GM06990 (cell line): ENCODE measurements at places on chromosomes 4 and X.
A peak's percentile ranks its signal among the peaks of the same experiment; 100 is the strongest.

- no peak for DNase-seq
Measured at GRCh38 chrX:143615851-143616250, 20.1 kb downstream of the SLITRK4 start.

GRCh38 chr4:140955641-140956040 is 177.6 kb downstream of the RNF150 start:
- no peak for DNase-seq

GRCh38 chrX:906586-906985 is 276.0 kb downstream of the SHOX start:
- DNase-seq = no peak

DNA sequence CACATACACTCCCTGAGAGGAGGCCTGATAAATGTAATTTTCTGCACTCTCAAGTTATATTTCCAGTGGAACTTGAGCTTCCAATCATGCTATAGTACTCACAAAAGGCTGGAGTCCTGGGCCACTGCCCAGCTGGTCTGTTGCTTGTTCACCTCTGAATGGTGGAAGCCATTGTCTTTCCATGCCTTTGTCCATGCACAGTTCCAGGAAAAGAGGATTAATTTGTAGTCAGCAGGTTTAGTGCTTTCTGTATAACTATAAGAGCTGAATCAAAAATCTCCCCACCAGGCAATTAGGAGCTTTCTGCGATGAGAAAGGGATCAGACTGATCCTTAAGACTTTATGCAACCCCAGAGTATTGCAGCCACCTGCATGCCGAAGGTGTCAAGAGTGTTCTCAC is 195.4 kb upstream of the PGRMC2 start:
- DNase-seq = no peak

DNA sequence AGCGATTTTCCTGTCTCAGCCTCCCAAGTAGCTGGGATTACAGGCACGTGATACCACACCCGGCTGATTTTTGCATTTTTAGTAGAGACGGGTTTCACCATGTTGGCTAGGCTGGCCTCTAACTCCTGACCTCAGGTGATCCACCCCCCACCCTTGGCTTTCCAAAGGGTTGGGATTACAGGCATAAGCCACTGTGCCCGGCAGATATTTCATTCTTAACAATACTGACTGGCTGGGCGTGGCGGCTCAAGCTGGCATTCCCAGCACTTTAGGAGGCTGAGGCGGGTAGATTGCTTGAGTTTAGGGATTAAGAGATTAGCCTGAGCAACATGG is 1.3 kb downstream of the PQBP1 start:
- no peak for DNase-seq

DNA sequence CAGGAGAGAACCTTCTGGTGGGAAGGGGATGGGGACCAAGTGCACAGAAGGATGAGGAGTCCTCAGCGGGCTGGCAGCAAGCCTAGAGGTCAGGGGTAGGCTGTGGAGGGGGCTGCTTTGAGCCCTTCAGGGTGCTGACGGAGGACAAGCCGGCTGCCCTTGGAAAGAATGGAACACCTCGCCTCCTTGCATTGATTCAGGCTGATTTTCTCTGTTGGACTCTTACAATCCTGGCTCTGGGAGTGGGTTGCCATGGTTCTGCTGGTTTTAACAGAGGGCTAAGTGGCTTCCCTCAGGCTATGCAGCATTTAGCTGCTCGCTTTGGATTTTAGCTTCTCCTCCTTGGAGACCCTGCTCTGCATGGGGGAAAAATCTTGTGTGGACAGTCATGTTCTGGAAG is 49.4 kb upstream of the CHRNA9 start:
- no peak for DNase-seq

- no peak for DNase-seq
Measured at GRCh38 chr4:183506389-183506735, 1.5 kb downstream of the ING2 start.

DNA sequence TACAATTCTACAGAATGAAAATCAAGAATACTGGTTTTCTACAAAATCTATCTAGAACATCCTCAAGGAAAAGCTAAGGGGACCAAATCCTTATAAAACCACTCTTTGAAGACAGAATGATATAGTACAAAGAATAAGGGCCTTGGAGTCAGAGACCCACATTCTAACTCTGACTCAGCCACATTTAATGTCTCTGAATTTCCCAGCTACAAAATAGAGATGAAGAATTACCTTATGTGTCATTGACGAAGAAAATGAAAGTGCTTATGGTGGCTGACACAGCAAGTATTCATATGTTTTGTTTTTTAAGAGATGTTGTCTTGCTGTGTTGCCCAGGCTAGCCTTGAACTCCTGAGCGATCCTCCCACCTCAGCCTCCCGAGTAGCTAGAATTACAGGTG is 35.9 kb upstream of the CXorf38 start:
- DNase-seq = no peak

- DNase-seq = no peak
Measured at GRCh38 chr4:122588453-122589238, 32.2 kb downstream of the IL21 start.

DNA sequence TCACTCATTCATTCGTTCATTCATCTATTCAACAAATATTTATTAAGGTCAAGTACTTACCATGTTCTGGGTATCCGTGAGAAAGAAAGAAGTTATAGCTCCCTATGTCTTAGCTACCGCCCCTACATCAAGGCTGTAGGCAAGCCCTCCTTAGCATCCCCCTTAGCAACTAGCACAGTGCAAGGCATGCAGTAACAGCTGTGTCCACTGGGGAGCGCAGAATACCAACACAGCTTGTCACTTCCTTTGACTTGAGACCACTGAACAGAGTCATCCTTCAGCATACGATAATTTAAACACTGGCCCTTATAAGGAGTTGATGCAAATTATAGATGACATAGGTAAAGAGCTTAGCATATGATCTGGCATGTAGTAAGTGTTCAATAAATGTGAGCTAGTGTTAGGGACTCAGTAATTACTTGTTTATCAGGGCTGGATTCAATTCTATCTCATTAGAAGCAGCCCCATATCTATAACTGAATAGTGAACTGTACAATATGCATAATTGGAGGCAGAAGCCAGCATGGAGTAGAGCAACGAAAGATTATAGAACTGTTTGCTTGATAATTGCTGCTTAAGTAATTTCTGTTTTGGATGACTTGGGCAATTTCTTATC is 8.7 kb downstream of the KIAA1210 start:
- peak; percentile 10 for DNase-seq

DNA sequence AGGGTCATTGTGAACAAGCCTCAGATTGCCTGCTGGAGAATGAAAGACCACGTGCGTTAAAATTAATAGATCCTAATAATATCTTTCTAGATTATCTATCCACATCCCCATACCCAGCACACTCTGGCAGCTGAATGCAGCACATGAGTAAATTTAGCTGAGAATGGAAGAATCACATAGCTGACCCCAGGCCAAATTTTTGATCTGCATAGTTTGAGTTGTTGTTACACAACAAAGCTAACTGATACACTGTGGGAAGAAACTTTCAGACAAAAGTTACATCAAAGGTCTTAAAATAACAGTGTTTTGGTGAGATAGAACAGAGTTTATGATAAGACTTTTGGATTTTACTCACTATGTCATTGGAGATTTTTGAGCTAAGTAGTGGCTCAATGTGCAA is 72.4 kb upstream of the ANXA10 start:
- no peak for DNase-seq

GRCh38 chrX:70029863-70030262 is 19.9 kb downstream of the AWAT2 start:
- DNase-seq = no peak

GRCh38 chr4:34953145-34953799 is 1291.0 kb downstream of the ARAP2 start:
- DNase-seq = no peak

GRCh38 chr4:54213001-54213400 is 16.1 kb upstream of the PDGFRA start:
- no peak for DNase-seq

DNA sequence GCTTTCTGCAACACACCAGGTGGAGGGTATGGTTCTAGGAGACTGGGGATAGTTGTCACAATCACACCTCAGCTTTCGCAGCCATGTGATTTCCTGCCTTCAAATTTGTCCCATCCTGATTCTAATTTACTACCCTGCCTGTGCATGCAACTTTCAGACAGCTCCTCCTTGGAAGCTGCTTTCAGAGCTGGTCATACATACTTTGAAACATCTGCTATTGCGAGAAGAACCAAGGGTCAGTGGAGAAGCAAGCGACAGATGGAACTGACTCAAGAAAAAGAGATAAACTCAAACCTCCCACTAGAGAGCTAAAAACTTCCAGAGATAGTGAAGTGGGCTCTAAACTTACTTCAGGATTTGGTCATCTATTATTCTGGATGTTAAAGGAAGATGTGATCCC is 381.7 kb upstream of the FGF13 start:
- no peak for DNase-seq

DNA sequence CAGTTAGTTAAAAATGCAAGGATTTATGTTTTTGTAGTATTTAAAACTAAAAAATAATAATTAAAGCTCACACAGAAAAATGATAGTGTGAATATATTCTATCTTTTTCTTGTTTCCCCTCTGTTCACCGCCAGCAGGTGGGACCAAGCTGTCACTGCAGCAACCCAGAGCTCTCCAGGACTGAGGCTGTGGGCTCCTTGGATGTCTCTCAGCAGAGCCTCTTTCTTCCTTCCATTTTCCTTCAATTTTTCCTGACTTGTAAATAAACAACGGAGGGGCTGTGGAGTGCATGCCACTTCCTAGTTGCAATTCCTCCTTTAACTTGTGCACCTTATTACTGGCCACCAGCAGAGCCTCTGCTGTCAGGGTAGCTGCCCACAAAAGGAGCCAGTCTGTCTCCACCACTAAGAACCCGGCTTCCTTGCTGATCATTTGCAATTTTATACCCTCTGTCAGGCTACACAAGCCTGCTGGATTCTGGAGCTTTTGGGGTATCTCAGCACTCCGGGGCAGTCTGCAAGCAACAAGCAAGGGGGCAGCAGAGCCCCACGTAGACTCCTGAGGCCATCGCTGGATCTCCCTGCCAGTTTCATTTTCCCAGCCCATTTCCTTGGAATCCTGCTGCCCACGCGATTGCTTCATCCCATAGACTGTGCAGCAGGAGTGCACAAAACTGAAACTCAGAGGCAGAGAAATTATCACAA is 1467.4 kb downstream of the C4orf33 start:
- no peak for DNase-seq

DNA sequence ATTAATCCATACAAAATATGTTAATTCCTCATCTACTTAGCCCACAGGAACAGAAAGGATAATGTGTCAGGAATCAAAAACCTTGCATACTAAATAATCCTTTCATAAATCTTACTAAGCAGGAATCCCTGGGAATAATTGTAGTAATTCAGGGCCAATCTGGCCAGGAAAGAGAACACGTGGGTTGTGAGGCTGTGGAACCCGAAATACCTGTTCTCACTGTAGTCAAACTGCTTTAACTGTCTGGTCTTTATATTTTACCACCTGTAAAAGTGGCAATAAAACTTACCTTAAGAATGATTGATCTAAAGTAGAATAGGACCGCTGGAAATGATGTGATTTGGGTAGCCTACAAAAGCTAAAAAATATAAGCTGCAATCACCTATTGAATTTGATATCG is 1620.9 kb downstream of the STIM2 start:
- no peak for DNase-seq

DNA sequence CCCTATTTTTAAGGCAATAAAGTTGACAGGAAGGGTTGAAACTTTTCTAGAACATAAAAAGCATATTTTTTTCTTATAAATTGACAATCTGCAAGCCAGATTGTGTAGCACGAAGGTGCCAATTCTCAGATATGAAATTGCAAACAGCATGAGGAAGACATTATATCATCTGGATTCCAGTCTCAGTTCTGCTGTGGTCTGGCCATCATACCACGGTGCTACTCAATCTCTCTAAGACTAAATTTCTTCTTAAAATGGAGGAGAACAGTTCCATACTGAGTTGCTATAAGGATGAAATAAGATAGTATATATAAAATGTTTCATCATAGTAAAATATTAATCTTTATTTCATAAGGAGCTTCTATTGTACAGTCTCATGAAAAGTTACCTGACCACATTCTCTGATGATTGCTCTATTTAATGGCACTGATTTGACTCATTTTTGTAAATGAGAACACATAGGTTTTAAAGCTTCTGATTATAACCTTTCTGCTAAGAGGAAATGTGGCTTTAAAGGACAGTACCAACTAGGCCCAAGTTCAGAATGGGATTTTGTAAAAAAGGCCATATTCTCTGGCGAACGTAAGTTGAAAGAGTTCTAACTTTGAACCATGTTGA is 127.9 kb downstream of the SHROOM3 start:
- no peak for DNase-seq

GRCh38 chrX:114675365-114675764 is 91.5 kb downstream of the HTR2C start:
- no peak for DNase-seq

GRCh38 chr4:25011135-25011866 is 19.4 kb downstream of the LGI2 start:
- DNase-seq = no peak

GRCh38 chrX:150268839-150269355 is 94.2 kb upstream of the MAMLD1 start:
- DNase-seq = no peak

GRCh38 chr4:107058828-107059227 is 22.7 kb upstream of the DKK2 start:
- DNase-seq = no peak

DNA sequence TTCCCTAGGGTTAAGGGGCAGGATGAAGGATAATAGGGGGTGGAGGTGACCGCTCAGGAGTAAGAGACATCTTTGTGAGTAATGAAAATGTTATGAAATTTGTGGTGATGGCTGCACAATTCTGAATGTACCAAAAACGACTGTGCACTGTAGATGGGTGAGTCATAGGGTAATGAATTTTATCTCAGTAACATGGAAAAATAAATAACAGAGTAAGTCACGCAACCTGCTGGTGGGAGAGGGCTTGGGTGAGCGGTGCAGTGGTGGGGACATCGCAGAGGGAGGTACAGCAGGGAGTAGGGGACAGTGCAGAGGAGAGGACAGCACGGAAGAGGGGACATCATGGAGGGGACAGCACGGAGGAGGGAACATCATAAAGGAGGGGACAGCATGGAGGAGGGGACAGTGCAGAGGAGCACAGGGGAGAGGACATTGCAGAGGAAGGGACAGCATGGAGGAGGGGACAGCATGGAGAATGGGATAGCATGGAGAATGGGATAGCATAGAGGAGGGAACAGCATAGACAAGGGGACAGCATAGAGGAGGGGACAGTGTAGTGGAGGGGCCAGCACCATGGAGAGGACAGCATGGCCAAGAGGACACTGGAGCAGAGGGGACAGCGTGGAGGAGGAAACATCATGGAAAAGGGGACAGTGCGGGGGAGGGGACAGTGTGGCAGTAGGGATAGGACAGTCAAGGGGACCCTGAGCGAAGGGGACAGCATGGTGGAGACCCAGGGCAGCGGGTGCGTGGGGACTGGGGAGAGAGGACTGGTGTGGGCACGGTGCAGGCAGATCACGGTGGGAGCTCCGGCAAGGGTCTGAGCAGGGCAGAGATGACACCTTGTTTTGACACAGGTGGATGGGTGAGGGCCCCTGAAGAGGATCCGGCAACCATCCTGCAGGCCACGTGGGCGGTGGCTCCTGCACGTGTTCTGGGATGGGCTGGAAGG is 68.5 kb upstream of the MXD4 start:
- no peak for DNase-seq

GRCh38 chr4:183637461-183637860 is 21.5 kb downstream of the RWDD4 start:
- no peak for DNase-seq

GRCh38 chrX:15976396-15976795 is 121.8 kb upstream of the AP1S2 start:
- DNase-seq = no peak
